Stimulated activated CD4-positive, alpha-beta T cell treated with anti-CD3 and anti-CD28 coated beads, Interleukin-15, amount 100 ng/mL, for 1 hour (primary cell): ENCODE measurements at places on chromosomes 6 and 20.

DNA sequence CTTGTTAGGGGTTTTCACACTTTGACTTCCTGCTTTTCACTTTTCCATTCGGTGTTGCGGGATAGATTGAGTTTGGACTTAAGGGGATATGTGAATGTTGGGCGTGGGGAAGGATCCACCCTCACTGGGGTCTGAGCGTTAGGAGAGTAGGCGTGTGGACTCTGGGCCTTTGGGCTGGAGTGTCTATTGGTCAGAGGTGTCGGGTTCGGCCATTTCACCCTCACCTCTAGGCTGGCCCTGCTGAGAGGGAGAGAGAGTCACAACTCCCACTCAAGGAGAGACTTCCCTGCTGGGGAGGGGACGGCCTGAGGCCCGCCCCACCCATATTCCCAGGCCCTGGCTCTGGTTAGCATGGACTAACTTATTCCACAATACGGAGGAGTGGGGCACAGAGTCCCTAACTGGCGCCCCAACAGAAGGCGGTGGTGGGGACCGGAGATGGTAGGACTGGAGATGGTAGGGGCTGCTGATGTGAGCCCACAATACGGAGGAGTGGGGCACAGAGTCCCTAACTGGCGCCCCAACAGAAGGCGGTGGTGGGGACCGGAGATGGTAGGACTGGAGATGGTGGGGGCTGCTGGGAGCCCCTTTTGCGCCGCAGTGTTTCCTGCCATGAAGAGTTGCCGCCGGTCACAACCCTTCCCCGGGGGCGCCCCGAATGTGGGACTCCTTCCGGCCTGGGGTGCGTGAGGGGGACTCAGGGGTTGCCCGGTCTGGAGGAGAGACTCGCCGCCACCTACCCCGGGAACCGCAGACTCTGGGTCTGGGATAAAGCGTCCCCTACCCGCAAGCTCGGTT is 1.4 kb upstream of the PTPRA start:
- no peak for DNase-seq

- DNase-seq = peak; percentile 1
Measured at GRCh38 chr20:17620371-17621228, 50.7 kb downstream of the DSTN start.

DNA sequence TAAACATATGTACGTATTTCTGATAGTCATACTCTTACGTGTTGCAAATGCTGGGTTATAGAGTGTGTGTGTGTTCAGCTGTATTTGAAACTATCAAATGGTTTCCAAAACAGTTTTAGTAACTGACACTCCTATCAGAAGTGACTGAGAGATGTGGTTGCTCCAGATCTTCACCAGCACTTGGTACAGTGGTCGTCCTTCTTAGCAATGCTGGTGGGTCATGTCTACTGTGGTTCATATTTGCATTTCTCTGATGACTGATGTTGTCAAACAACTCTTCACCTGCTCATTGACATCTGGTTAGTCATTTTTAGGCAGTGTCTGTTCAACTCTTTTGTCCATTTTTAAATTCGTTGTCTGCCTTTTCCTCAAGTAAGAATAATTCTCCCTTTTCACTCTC is 259.3 kb downstream of the KIF16B start:
- no peak for DNase-seq

DNA sequence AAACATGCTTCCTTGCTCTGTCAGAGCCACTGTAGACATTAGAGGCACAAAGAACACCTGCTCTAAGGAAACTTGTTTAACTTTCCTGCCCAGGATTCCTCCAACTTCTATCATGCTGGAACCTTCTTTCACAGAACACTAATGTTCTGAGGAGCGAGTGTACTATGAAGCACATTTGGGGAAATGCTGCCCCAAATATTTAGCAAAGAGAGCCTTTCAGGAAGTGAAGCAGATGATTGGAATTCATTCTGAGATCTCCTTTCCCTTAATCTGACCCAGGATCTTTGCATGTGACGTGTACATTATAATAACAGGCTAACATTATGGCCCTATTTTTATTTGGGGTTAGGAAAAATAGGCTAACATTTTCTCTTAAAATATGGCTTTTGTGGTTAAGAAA is 21.0 kb upstream of the FYN start:
- no peak for DNase-seq

- no peak for DNase-seq
Measured at GRCh38 chr6:167988945-167989841, 8.3 kb upstream of the KIF25 start.
